ENCODE measurements at places on chromosomes 5 and 9.

GRCh38 chr5:75651575-75652238 is 40.5 kb downstream of the ANKDD1B start:
- no peak for DNase-seq

DNA sequence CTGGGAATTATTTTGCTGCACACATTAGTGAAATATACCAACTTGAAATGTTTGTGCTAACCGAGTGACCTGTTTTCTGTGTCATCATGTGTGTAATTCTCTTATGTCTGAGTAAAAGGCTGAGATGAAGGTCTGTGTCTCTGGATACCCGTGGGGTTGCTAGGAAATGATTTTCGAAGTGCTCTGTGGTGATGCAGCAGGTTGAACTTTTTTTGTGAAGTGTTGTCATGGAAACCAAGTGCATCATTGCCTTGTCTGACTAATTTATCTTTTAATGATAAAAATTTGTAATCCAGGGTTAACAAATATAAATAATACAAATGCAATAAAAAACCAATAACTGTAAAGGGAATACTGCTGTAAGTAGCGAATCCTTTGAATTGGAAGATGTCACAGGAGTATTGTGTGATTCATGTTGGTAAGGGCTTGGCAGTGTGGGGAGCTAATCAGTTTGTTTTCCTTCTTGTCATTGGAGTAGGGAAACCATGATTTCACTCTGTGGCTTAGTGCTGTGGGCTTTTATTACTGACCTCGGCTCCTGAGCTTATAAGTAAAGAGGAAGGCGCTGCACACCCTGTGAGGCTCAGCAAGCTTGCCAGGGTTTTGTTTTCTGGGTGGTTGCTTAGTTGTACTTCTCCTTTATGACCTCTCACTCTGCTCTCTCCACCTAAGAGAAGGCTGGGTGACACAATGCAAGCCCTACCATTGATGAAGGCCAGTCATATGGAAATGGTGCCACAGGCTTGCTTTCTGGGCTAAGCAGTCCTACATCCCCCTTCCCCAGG is 22.3 kb downstream of the PDE8B start:
- DNase-seq: no peak

DNA sequence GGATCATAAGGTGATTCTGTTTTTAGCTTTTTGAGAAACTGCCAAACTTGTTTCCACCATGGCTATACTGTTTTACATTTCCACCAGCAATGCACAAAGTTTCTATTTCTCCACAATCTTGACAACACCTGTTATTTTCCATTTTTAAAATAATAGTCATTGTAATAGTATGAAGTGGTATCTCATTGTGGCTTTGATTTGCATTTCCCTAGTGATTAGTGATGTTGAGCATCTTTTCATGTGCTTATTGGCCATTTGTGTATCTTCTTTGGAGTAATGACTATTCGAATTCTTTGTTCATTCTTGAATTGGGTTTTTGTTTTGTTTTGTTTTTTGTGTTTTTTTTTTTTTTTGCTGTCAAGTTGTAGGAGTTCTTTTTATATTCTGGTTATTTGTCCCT is 4.9 kb downstream of the GARNL3 start:
- DNase-seq: no peak

DNA sequence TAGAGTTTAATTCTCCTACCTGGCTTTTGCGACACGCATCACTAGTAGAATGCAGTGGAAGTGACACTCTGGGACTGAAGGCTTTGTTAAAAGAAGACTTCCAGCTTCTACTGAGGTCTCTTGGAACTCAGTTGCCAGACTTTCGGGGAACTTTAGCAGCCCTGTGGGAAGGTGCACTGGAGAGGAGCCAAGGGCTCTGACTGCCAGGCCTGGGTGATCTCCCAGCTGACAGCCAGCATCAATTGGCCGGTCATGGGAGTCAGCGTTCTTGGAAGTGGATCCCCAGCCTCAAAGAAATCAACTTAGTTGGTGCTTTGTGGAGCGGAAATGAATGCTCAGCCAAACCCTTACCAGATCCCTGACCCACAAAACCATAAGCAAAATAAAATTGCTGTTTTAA is 87.1 kb downstream of the OSTF1 start:
- no peak for DNase-seq

DNA sequence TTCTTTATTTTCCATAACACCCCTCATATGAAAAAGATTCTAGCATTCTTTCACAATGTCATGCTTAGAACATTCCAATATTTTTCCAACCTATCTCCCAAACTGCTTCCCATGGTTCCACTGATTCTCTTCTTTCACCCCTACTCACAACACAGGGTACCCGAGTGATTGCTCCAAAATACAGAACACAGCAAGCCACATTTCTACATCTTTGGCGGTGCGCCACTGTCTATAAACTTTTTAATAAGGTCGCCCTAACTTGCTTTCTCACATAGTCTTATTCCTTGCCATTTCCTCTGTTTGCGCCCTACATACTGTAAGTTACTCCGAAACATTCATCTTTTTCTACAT is 517.1 kb downstream of the RAB3C start:
- no peak for DNase-seq

- DNase-seq: no peak
Measured at GRCh38 chr5:51043745-51044144, 339.5 kb upstream of the ISL1 start.

GRCh38 chr5:147179562-147180147 is 55.2 kb upstream of the STK32A start:
- no peak for DNase-seq

DNA sequence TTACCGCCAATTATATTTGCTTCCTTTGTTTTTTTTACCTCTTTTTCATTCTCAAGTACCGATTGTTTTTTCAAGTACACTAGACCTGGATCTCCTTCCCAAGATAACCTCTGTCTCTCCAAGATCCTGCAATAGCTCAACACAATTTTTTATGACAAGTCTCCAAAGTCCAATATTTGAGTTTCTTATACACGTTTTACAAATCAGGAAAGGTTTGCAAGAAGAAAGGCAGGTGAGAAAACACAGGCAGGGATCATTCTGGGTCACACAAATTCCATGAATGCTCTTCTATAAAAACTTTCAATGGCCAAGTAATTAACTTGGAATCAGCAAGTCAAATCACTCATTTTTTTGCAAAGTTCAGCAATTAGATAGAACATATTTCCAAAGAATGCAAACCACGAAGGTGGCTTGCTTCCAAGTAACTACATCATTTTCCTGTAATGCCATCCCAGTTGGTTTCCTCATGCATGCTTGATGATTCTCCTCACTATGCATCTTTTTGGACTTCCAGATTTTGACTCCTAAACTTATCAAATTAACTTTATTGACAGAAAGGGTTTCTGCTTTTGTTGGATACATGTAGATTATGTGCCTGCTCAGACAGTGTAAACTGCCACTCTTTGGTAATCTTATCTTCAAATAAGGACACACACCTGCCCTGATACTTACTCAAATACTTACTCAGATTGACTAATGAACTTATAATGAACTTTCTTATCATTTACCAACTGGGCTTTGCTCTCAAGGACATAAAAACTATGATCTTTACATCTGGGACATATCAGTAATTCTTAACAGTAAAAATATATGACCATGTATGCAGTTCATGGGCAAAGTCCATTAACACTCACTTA is 24.7 kb upstream of the IFNE start:
- DNase-seq: no peak
